Stimulated activated CD4-positive, alpha-beta T cell treated with anti-CD3 and anti-CD28 coated beads, Interleukin-4, amount 100 ng/mL, for 4 hours (primary cell): ENCODE measurements at places on chromosomes 12 and 14.

GRCh38 chr12:64008596-64008995 lies 164.1 kb downstream of the SRGAP1 start:
- DNase-seq, result no peak

DNA sequence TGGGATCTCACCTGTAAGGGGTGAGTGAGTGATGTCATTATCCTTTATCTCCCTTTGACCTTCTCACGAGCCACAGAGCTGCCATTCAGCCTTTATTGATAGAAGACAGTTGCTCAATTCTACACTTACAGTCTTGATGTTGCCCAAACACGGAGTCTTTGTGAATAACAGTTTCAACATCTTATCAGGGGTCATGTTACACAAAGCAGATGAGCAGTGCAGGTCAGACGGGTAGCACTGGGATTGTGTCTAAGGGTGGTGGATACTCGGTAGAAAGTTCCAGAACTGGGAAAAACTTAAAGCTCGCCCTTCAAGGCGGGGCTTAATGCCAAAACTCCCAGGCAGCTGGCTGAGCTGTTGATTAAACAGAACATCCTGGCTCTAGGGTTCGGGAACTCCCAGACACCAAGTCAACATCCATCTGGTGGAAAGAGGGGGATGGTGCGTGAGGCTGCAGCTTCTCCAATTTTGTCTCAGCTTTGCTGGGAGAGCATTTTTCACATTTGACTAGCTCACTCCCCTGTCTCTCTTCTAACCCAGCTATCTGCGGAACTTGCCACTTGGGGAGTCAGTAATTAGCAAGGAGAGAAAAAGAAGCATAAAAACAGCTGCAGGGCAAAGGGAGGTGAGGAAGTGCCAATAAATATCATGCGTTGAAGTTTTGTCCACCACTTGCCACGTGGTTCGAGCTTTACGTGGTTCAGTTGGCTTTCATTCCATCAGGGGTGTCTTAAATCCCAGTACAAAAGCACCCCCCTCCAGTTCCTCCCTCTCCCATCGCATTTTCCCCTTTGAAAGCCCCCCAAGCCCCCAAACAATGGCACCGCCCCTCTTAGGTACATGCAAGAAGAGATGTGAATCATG lies 31.0 kb downstream of the FOXN4 start:
- DNase-seq, result no peak

DNA sequence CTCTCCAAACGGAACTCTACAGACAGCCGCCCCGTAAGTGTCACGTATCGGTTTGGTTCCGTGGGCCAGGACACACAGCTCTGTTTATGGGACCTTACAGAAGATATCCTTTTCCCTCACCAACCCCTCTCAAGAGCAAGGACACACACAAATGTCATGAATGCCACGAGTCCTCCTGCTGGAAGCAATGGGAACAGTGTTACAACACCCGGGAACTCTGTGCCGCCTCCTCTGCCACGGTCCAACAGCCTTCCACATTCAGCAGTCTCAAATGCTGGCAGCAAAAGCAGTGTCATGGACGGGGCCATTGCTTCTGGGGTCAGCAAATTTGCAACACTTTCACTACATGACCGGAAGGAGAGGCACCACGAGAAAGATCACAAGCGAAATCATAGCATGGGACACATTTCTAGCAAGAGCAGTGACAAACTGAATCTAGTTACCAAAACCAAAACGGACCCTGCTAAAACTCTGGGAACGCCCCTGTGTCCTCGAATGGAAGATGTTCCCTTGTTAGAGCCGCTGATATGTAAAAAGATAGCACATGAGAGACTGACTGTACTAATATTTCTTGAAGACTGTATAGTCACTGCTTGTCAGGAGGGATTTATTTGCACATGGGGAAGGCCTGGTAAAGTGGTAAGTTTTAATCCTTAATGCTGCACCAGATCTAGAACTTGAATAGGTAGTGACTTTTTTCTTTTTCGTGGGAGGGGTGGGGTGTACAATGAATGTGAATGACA lies 69.7 kb downstream of the WDR20 start:
- no peak for DNase-seq

- no peak for DNase-seq
Measured at GRCh38 chr12:5900533-5901205, 44.4 kb downstream of the ANO2 start.

- DNase-seq, result no peak
Measured at GRCh38 chr12:120677765-120678473, 9.0 kb upstream of the MLEC start.

GRCh38 chr12:47807338-47807737 lies 12.4 kb downstream of the HDAC7 start:
- DNase-seq, result no peak

DNA sequence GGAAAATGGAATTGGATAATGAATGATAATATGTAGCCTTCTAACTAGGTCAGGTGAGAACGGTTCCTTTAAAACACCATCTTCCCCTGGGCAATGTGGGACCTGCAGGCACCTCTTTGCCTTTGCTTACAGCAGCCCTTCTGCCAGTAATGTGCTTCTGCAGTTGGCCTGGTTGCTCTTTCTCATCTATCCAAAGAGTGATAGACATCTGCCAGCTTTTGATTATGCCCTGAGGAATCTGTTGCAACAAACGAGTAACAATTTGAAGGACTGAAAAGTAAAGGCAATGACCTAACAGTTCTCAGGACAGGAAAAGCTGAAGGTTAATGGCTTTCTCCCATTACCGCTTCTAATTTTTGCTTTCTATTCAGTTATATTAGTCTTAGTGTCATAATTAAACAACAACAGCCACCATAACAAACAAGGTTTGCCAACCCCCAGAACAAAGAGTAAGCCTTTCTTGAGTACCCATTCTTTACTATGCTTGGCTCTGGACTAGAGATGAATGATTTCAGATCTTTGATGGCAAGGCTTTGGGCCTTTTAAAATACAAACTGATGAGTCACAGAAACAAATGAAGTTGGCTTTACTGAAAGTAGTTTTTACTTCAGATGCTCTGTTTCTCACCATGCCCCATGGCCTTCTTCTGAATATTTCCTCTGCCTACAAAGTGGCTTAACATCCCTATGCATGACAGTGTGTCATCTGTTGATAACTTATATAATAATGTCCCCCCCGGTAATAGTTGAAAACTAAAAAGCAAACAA lies 76.1 kb upstream of the KRR1 start:
- no peak for DNase-seq

DNA sequence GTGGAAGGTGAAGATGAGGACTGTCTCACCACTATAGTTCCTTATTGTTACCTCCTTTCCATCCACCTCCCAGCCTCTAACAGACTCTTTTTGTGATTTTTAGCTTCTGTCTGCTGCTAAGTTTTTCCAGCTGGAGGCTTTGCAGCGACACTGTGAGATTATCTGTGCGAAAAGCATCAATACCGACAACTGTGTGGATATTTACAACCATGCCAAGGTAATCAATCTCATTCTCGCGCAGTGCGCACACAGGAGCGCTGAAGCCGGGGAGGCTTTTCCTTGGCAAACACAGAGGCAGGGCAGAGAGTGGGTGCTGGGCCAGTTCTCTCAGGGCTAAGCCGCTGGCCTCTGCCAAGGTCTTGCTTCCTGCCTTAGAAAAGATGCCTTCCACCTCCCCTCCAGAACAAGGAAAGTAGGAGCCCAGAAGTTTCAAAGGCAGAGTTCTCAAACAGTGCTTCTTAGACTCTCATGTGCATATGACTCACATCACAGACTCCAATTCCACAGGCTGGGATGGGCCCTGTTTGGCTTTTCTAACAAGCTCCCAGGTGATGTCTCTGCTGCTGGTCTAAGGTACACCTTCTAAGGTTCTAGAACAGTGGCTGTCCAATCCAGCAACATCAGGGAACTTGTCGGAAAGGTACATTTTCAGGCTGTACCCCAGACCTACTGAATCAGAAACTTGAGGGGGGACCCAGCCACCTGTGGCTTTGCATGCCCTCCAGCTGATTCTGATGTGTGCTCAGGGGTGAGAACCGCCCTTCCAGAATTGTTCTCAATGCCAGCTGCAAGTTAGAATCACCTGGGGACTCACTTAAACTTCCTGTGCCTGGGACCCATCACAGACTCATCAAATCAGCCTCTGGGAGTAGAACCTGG lies 33.8 kb upstream of the PWP1 start:
- no peak for DNase-seq

- DNase-seq, result no peak
Measured at GRCh38 chr12:54736549-54736948, 88.4 kb upstream of the DCD start.

DNA sequence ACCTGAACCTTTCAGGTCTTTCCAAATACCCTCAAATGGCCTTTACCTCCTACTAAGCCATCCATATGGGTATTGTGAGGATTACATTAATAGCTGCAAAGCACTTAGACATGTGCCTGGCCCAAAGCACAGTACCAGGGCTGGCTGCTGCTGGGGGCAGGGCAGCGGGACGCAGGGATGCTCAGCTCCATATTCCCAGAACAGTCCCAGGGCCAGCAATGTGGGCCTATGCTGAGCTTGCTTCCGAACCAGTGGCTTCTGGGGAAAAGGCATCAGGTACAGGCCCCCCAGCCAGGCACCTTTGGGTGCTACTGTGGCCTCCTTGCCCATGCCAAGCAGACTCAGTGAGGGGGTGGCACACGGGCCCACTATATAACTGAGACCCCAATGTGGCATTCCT lies 10.4 kb downstream of the ACTN1 start:
- no peak for DNase-seq

DNA sequence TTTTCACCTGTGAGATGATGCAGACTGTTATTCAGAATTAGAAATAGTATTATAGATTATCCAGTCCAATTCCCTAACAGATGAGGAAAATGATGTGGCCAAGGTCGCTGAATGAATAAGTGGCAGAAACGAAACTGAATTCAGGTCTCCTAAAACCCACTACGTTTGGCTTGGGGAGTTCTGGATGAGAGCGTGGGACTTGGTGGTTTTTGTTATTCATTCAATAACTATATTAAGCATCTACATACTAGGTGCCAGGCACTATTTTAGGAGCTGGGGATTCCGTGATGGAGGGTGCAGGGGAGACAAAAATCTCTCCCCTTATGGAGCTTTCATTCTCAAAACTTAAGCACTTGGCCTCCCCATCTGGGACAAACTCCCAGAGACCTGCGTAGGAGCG lies 813 bp upstream of the CCDC184 start:
- DNase-seq, result no peak

GRCh38 chr14:24665440-24665991 lies 31.5 kb upstream of the GZMB start:
- DNase-seq, result peak; percentile 12

- DNase-seq, result no peak
Measured at GRCh38 chr12:85985996-85986395, 111.9 kb downstream of the NTS start.

- no peak for DNase-seq
Measured at GRCh38 chr14:54395716-54396115, 1.1 kb upstream of the CDKN3 start.

DNA sequence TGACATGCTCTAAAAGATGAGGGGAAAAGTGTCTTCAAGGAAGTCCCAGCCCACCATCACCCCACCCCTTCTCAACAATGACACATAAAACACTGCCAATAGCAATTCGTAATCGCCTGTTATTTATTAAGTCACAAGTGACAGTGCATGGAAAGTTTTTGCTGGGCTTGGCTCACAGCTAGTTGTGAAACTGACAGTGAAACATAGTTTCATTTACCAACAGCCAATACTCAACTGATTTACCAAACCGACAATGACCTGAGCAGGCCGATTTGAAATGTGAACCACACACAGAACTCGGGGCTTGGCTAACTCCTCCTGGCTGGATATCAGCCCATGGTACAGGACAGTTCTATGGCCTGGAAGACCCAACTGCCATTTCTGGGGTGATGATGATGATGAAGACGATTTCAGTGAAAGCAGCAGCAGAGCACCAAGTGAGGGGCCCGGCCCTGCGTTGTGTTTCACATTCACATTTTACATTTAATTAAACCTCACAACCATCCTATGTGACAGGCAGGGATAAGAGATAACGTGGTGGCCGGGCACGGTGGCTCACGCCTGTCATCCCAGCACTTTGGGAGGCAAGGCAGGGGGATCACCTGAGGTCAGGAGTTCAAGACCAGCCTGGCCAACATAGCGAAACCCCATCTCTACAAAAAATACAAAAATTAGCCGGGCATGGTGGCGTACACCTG lies 42.7 kb downstream of the CAMKK2 start:
- no peak for DNase-seq

DNA sequence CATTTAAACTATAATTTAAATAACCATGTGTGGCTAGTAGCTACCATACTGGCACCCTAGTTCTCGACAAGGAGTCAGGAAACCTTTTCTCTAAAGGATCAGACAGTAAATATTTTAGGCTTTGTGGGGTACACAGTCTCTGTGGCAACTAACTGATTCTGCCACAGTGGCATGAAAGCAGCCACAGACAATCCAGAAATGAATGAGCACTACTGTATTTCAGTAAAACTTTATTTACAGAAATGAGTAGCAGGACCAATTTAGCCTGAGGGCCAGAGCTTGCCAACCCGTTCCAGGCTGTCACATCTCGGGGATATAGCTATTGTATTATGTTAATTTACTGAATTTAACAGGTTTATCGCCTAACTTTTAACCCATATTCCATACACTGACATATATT lies 278.7 kb downstream of the ITPR2 start:
- DNase-seq, result no peak

- DNase-seq, result no peak
Measured at GRCh38 chr14:105228562-105228961, 19.8 kb upstream of the BTBD6 start.

DNA sequence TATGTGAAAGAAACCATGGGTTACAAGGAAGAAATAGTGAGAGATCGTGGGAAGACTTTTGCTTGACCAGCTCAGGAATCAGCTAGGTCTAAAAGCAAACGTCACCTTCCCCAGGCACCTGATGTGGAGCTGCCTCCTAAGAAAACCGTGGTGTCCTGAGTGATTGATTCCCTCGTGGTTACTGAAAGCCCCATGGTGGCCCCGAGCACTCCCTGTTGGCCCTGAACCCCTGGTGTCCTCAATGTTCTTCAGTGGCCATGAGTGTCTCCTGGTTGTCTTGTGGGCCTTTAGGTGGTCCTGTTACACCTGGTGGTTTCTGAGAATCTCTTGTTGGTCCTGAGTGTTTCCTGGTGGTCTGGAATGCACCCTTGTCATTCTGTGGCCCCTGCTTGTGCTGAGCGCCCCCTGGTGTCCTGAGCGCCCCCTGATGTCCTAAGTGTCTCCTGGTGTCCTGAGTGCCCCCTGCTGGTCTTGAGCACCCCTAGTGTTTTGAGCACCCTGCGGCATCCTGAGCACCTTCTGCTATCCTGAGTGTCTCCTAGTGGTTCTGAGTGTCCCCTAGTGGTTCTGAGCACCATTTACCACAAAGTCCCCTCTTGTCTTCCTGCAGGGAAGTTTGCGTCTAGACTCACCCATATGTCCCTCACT lies 518.7 kb downstream of the TMEM121 start:
- peak; percentile 83 for DNase-seq

- no peak for DNase-seq
Measured at GRCh38 chr14:26963711-26964110, 365.9 kb upstream of the NOVA1 start.
